ENCODE measurements at places on chromosomes 5 and 9.
A peak's percentile ranks its signal among the peaks of the same experiment; 100 is the strongest.

GRCh38 chr5:79898611-79899010 is 92.5 kb downstream of the MTX3 start:
- no peak for ATAC-seq

GRCh38 chr9:110892689-110893088 is 145.6 kb downstream of the LPAR1 start:
- ATAC-seq, result no peak

- ATAC-seq, result no peak
Measured at GRCh38 chr5:80190960-80191359, 64.9 kb downstream of the SERINC5 start.

GRCh38 chr5:10291692-10292339 is 15.9 kb downstream of the CMBL start:
- ATAC-seq, result no peak

GRCh38 chr9:92657296-92658094 is 12.4 kb downstream of the IPPK start:
- no peak for ATAC-seq

DNA sequence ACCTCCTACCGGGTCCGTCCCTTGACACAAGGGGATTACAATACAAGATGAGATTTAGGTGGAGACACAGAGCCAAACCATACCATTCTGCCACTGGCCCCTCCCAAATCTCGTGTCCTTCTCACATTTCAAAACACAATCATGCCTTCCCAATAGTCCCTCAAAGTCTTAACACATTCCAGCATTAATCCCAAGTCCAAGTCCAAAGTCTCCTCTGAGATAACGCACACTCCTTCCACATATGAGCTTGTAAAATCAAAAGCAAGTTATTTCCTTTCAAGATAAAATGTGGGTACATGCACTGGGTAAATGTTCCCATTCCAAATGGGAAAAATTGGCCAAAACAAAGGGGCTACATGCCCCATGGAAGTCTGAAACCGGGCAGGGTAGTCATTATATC is 463.9 kb upstream of the CDH9 start:
- ATAC-seq, result no peak

- ATAC-seq, result no peak
Measured at GRCh38 chr5:10827571-10827970, 66.5 kb upstream of the DAP start.

- no peak for ATAC-seq
Measured at GRCh38 chr5:138966236-138966985, 91.3 kb upstream of the LRRTM2 start.

DNA sequence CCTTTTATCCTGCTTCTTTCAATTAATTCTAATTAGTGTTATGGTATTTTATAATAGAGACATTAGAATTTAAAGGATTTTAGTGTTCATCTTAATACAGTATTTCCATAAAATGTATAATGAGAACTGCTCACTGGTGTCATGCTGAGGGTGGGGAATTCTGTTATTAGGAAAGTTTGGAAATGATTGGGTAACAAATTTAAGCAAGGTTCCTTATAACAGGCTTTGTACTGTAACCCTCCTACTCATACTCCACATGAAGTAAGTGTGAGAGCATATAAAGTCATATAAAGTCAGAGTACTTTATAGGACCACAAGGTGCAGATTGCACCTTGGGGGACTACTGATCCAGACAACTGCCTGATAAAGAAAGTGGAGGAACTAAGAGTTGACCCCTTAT is 42.2 kb downstream of the SV2C start:
- ATAC-seq, result no peak

- no peak for ATAC-seq
Measured at GRCh38 chr5:143231973-143232812, 171.3 kb downstream of the NR3C1 start.

GRCh38 chr9:132075853-132076252 is 3.8 kb downstream of the MED27 start:
- ATAC-seq, result no peak

DNA sequence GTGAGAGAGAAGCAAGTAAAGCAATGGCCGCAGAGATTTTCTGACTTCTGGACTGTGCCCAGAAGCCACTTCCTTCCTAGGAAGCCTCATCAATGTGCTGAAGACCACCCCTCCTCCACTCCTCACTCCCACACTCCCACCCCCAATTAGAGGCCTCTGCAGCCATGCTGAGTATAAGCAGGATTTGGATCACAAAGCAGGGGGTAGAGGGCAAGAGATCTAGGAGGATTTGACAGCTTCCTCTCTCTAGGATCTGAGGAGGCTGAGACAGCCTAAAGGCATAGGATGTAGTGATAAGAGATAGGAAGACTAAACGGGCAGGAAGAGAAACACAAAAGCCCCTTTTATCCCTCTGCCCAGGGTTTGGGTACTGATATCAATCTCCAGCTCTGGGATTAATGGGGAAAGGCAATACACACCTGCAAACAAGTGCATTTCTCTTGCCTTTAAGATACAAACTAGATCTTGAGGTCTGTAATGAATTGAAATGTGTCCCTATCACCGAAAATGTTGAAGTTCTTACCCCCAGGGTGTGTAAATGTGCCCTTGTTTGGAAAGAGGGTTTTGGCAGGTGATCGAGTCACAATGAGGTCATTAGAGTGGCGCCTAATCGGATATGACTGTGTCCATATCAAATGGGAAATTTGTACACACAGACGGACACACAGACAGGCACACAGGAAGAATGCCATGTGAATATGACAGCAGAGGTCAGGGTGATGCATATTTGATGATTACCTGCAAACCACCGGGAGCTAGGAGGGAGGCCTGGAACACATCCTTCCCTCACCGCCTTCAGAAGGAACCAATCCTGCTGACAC is 28.5 kb downstream of the KCNV2 start:
- no peak for ATAC-seq

GRCh38 chr5:10644192-10644591 is 80.3 kb downstream of the ANKRD33B start:
- no peak for ATAC-seq

DNA sequence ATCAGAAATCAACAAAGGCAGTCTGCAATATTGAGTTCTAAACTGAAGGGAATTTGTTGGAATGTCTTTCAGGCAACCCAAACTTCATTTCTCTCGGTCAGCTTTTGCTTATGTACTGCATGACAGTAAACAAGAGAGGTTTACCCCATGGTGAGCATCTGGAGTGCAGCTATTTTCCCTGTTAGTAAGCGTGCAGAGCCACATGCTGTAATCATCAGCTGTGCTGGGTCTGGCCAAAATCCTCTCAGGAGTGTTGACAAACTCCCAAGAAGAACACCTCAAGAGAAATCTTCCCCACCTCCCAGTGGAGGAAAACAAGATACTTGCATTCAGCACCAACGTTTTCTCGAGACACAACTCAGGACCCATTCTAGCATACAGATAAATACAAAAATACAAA is 83.6 kb upstream of the ADAMTSL1 start:
- no peak for ATAC-seq

GRCh38 chr5:2149195-2149539 is 266.4 kb upstream of the IRX4 start:
- no peak for ATAC-seq

DNA sequence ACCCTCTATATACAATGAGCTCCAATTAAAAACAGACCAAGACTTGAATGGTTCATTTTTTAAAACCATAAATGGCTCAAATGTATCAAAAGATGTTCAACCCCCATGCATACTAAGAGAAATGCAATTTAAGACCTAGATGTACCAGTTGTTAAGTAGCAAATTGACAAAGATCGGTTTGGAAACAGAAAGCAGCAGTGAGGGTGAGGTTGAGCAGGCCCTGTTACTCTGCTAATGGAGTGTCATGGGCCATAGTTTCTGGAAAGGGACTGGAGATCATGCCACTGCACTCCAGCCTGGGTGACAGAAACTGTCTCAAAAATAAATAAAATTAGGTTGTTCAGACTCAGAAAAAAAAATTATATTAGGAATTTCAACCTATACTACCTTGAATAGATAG is 55.0 kb downstream of the FNBP1 start:
- no peak for ATAC-seq

GRCh38 chr5:53089481-53089991 is 20.0 kb downstream of the MOCS2 start:
- no peak for ATAC-seq

- no peak for ATAC-seq
Measured at GRCh38 chr5:126391386-126391785, 31.8 kb upstream of the GRAMD2B start.

DNA sequence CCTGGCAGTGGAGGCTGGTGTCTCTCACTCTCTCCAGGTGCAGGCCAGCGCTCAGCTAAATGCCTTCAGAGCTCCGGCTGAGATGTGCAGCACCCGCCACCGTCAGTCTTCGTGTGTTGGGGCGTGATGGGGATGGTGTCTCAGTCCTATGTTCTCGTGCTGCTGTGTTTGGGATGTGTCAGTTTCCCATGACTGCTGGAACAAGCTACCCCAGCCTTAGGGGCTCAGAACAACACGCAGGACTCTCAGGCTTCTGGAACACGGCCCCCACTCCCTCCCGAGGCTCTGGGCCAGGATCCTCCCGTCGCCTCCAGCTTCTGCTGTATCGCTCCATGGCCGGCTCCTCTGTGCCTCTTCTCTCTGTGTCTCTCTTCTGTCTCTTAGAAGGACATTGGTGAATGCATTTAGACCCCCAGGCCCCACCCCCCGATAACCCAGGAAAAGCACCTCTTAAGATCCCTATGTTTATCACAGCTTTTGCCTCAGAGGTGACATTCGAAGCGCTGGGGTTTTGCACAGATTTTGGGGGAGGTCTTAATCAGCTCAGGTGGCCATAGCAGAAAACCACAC is 9.6 kb upstream of the CEP72 start:
- no peak for ATAC-seq

- ATAC-seq, result peak; percentile 79
Measured at GRCh38 chr9:22446950-22447617, 460 bp downstream of the DMRTA1 start.

DNA sequence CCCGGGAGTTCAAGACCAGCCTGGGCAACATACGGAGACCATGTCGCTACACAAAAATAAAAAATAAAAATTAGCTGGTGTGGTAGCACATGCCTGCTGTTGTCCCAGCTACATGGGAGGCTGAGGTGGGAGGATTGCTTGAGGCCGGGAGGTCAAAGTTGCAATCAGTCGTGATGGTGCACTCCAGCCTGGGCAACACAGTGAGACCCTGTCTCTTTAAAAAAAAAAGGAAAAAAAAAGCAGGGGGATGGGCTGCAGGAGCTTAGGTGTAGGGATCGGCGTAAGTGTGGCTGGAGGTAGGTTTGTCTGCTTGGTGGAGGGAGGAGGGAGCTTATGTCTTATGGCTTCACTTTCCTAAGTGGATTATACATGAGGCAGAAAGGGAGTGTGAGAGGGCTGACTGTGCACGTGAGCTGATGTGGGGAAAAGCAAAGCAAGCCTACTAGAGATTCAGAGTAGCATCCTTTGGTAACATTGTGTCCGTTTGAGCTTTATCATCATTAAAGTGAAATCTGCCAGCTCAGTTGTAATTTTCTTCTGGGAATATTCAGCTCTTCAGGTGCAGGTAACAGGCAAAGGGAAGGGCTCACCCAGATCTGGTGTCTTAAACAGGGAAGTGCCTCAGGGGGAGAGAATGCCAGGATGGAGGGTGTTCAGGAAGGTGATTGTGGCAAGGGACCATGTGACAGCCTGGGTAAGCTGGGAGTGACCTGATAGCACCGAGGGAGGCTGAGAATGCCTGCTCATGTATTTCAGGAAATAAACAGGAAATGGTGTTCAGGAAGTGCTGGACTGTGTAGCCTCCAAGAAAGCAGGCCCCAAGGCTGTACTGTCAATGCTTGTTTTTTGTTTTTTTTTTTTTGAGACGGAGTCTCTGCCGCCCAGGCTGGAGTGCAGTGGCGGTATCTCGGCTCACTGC is 17.6 kb upstream of the SETX start:
- peak; percentile 93 for ATAC-seq

DNA sequence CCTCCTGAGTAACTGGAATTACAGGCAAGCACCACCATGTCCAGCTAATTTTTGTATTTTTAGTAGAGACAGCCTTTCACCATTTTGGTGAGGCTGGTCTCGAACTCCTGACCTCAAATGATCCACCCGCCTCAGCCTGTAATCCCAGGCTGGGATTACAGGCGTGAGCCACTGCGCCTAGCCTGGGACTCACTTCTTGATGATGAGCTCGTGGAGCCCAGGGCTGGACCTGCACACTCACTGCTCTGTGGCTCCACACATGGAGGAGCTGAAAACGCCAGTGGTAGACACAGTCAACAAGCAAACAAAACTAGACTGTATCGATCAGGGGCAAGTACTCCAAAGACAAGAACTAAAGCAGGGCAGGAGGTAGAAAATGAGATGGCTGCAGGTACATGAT is 59.8 kb upstream of the RPL26L1 start:
- ATAC-seq, result no peak

DNA sequence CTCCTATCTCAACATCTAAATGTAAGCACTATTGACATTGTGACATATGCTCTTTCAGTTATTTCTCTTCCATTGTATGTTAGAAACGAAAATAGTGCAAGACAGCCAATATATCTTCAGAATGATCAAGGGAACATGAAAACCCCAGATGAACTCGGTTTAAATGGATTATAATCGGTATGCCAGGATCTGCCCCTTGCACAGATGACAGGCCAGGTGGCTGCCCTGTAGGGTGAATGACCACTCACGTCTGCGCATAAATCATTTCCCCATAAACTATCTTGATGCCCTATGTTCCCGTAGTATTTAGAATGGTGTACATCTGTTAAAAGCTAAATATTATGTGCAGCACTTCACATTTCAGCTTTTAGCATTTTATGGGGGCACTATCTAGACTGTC is 69.7 kb upstream of the RANBP3L start:
- ATAC-seq, result no peak

DNA sequence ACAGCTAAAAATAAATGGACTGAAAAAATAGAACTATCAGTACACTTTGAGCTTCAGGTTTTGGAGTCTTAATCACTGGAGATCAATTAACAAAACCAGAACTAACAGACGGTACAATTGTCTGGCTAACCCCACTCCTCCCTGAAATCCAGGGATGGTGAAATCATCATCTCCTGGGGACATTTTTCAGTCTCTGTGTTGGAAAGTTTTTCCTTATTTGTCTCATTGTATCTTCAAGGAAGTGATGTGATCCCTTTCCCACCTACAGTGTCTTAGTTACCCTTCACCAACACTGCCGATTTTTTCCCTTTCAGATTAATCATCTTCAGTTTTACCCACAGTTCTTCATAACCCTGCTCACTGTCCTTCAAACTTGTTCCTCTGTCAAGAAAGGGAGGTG is 81.9 kb downstream of the MAP1B start:
- no peak for ATAC-seq

GRCh38 chr9:133048595-133048994 is 13.2 kb upstream of the CEL start:
- no peak for ATAC-seq

DNA sequence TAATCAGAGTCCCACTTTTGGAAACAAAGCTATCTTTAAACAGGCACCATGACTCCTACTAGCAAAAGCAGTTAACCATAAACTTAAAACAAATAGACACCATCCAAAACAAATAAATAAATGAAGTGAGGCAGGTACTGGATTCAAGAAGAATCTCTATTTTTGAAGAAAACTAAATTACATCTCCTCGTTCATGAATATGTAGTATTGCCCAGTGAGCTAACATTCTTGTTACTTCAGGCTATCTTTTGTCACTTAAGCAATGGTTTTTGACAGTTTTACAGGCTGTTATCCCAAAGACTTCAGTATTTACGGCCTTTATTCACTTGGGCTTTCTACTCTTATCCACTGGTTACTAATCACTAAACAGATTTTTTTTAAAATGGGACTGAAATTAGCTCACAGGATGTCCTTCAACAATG is 242.5 kb downstream of the MLLT3 start:
- ATAC-seq, result no peak

Measured in gastroesophageal sphincter (tissue), 4 donors.